ENCODE measurements at places on chromosomes 16 and 17.

DNA sequence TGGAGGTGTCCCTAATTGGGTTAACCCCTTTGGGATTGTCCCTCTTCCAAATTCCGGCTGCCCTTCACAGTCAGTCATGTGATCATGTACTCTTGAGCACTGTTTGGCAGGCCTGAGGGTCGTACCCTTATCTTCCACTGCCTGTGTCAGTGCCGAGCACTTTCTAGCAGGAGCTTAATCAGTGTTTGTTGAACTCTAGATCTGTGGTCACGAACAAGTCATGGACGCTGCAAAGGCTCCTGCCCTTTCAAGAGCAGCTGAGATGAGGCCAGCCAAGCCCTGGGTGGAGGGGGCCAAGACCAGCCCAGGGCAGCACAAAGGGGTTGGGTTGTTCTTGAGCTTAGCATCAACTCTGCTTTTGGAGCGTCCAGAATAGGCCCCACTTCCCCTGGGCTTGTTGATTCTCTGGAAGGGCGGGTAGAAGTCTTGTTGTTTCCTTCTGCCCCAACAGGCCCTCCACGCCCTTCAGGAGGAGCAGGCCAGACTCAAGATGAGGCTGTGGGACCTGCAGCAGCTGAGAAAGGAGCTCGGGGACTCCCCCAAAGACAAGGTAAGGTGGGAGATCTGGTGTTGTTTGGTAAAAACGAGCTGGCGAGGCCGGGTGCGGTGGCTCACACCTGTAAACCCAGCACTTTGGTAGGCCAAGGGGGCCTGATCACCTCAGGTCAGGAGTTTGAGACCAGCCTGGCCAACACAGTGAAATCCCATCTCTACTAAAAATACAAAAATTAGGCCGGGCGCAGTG, 5.3 kb downstream of the IFI35 start:
- no peak for DNase-seq

- DNase-seq, result peak; percentile 84
Measured at GRCh38 chr17:78329263-78330059, 30.4 kb downstream of the SOCS3 start.

GRCh38 chr17:56945938-56946505, 14.8 kb downstream of the COIL start:
- DNase-seq, result no peak

DNA sequence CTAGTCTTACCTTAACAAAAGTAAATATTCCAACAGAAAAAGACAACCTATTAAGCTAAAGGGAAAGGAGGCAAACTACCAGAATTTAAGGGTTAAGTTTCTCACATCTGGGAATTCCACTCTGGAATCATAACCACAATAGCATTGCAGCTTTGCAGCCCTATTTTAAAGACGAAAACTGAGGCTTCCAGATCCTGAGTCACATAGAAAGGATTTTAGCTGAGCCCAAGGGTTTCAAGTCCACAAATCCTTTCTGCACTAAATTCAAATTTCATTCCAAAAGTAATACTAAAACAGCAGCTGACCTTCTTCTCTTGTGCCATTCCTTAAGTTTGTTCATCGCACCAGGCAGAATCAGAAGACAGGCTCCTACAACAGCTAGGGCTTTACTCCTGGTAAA, 17.8 kb downstream of the XYLT1 start:
- DNase-seq, result peak; percentile 53

DNA sequence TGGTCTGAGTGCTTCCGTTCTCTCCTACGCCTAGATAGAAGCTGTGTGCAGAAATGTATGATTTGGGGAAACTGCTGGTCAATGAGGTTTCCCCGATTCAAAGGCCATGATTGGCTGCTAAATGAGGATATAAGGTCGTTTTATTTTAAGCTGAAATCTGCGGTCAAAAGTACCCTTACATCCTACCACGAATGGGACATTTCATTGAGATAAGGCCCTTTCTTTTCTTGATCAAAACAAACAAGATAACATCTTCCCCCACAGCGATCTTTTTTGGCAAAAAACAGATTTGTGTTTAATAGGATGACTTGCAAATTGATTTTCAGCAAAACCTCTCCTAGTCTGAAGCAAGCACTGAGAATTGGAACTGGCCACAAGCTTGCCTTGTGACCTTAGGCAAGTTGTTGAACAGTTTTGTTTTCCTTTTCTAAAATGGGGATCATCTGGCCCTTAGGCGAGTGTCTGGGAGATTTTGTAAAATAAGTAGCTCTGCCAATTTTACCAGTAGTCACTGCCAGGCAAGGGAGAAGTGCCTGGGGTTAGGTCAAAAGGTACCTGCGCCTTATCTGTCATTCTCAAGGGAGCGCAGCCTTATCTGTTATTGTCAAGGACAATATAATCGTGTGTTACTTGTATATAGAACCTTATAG, 635 bp downstream of the SCPEP1 start:
- DNase-seq, result no peak

GRCh38 chr17:76686538-76687297, 24.0 kb downstream of the MXRA7 start:
- DNase-seq, result no peak

DNA sequence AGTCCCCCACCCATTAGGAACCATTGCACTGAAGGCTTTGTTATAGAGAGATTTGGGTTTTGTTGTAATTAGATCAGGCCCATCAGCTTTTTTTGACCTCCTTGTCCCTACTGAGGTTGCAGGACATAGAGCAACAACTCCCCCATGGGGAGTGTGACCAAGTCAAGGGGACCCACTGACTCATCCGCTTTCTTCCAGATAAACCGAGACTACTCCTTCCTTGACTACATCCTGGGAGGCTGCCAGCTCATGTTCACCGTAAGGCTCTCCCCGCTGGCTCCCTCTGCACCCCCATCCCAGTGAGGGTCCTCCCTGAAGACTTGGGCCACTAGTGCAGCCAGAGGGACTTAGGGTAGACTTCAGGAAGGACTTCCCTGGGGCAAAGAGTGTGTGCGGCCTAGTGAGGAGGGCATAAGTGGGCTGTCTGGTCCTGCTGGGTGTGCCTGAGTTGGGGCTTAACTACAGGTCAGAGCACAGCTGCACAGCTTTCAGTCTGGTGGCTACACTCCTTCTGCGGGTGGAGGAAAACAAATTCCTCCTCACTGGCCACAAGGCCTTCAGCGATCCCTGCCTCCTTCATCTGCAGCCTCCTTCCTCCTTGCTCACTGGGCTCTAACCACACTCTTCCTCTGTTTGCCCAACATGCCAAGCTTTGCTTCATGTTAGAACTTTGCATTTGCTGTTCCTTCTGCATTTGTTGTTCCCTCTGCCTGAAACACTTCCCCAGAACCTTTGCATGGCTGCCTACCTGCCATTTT, 31.0 kb downstream of the CPNE2 start:
- DNase-seq, result no peak

DNA sequence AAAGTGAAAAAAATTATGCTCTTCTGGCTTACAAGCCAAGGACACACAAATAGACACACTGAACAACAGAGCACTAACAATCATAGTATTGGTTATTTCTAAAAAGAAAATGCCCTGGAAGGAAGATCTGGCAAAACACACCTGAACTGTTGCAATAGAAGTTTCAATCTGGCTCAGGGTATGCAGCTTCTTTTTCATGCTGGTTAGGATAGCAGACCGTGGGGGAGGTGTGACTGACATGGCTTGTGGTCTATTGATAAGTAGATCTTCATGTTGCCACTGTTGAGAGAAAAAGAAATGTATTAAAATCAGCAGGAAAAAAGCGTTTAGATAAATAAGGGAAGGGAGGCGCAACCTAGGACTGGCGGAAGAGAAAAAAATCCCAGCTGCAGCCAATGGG, 26.5 kb upstream of the ARL6IP1 start:
- no peak for DNase-seq

GRCh38 chr16:10178080-10178479, 4.1 kb downstream of the GRIN2A start:
- no peak for DNase-seq

GRCh38 chr17:30597776-30598288, 120.6 kb downstream of the GOSR1 start:
- DNase-seq, result no peak

- no peak for DNase-seq
Measured at GRCh38 chr17:40484285-40484972, 17.0 kb downstream of the TNS4 start.

GRCh38 chr17:81173762-81174155, 7.7 kb upstream of the AATK start:
- no peak for DNase-seq

DNA sequence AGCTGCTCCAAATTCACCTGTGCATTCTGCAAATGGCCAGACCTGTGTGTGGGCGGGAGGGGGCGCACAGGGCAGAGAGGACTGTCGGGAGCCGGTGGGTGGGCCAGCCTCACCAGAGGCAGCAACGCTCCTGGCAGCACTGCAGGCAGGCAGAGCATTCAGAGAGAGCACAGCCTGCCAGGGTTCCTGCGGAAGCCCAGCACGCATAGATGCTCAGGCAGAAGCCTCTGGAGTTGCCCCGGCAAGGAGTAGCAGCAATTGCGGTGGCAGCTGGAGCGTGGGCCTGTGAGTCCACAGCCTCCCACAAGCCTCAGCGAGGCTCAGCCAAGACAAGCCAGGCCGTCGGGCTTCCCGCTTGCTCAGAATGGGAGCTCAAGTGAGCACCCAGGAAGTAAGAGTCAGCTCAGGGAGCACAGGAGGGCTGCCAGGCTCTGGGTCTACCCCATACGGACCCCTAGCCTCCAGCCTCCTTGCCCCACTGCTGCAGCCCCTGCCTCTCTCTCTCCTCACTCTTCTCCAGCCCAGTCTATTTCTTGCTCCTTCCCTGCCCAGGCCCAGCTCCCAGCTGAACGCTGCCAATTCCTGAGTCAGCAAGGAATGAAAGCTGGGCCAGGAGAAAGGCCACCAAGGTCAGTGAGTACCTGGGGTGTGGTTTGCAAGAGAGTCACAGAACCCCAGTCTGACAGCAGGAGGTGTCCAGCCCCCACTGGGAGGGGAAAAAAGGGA, 9.6 kb downstream of the EMC6 start:
- DNase-seq, result peak; percentile 39

DNA sequence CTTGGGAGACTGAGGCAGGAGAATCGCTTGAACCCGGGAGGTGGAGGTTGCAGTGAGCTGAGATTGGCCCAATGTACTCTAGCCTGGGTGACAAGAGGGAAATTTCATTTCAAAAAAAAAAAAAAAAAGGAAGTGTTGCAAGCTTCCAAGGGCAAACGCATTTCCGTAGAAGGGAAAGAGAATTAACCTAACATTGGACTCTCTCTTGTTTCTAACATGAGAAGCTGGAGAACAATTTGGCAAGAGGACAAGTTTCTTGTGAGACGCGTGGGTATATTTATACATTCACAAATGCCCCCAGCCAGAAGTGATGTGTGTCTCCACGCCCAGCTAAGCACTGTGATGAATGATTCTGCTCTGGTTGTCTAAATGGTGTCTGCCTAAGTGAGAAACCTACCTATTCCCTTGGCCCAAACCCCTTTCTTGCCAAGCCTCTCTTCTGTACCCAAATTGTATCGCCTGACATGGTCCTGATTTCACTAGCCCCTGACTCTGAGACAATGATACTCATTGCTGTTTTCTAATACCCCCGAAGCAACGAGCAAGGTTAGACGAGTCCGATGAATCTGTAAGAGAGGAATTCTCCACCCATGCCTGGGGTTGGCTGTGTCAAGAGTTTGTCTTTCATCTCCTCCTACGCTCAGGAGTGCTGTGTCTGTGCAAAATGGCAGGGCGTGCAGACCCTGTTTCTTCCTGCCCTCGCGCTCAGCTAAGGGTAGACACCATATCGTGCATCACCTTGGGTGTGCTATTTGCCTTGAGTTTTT, 14.2 kb upstream of the ST6GALNAC2 start:
- DNase-seq, result no peak

DNA sequence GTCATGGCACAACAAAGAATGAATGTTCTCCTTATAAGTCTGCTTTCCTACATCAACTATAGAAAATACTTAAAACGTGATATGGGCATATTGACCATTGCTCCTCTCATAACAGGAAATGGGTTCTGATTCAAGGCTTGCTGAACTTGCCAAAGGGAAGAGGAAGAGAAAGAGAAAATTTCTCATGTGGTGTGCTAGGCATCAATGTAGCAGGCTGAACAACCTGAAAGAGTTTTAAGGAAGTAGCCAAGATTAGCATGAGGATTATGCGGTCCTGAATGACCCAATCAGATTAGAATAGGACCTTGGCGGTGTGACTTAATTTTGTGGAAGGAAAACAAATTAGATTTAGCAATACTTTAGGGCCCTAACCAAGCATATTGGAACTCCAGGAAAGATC, 617.7 kb upstream of the CDH11 start:
- no peak for DNase-seq

- DNase-seq, result peak; percentile 66
Measured at GRCh38 chr17:36703860-36704266, 102.5 kb downstream of the MRM1 start.

- DNase-seq, result no peak
Measured at GRCh38 chr17:4358154-4358553, 8.3 kb downstream of the UBE2G1 start.

GRCh38 chr16:58124601-58124915, 4.6 kb downstream of the CFAP20 start:
- no peak for DNase-seq

DNA sequence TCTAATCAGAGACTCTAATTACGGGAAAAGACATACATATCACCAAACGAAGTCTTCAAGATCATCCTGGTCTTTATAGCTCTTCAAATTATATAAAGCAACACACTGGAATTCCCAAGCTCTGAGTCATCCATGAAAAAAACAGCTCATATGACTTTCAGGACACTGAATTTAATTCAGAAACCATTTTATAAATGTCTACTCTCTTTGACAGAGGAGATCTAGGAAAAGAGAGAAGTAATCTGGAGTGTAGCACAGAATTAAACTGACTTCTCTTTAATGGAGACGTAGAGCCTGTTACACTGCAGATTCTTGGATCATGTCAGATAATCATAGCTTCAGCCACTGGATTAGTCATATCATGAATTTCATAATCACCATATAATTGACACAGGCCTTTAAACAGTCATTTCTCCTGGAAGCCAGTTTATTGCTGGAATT, 86.8 kb upstream of the WSB1 start:
- DNase-seq, result peak; percentile 72

GRCh38 chr16:12341966-12342365, 365.4 kb downstream of the SNX29 start:
- DNase-seq, result no peak

GRCh38 chr16:4892361-4893102, 44.4 kb downstream of the PPL start:
- DNase-seq, result peak; percentile 49

DNA sequence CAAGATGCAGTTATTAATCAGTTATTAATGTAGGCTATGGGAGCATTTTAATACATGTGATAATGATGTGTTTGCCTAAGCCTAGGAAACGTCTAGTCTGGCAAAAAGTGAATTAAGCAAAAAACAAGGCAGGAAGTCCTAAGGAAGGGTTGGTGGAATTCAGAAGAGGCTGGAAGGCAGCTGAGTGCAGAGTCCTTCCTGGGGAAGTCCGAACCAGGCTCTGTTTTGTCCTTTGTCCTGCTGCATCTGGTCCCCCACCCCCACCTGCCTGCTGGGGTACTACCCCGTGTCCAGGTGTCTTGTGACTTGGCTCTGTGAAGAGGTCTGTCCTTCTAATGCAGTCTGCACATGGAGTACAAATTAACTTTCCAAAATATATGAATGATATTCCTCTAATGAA, 1.5 kb upstream of the MYH10 start:
- no peak for DNase-seq
